ENCODE measurements at places on chromosomes 6 and 20.

GRCh38 chr6:35967076-35967774 is 46.3 kb upstream of the SRPK1 start:
- no peak for DNase-seq

GRCh38 chr6:44004625-44005506 is 122.4 kb downstream of the MRPL14 start:
- no peak for DNase-seq

- DNase-seq: no peak
Measured at GRCh38 chr6:11296449-11297375, 64.2 kb upstream of the NEDD9 start.

- no peak for DNase-seq
Measured at GRCh38 chr6:143264379-143264778, 186.1 kb downstream of the ADAT2 start.

DNA sequence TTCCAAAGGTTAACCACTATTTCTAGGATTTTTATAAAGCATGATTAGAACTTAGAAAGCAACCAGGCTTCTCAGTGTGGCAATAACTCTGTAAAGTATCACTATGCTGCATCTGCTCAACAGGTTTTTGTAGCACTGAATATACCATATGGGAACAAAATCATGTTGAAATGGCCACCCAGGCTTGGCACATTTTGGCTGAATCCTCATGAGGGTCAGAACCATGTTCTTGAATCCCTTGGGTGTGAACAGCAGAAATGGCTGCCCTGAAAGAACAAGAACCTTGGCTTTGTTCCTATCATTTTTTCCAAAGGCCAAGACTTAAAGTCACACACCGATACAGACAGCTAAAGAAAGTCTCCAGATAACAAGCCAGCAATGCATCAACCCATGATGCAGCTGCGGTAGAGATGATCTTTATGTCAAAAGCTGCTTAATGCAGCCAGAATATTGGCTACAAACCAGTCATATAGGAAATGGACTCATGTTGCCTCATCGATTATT is 283.0 kb upstream of the NOX3 start:
- DNase-seq: no peak

DNA sequence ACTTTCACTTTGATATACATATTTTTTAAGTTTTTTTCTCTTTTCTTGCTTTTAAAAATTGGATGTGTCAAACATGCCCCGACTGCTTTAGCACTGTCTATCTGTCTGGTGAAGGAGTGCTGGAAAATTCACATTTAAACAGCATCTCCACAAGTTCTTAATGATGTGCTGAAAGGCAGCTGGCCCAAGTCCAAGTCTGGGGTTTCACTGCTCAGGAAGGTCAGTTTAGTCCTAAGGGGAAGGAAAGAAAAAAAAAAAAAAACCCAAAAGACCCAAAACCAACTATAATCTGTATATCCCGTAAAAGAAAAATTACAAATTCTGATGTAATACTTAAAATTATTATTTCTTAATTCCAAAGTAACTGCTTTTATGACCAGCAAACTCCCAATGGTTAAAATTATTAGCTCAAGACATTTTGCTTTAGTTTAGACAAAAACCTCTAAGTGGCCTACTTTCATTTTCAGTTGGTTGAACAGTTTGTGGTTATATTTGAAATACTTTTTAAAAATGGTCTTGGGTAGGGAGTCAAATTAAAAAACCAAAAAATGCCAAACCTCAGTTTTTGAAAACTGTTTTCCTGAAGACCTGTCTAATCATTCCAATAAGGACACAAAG is 79.5 kb upstream of the PREP start:
- DNase-seq: no peak

DNA sequence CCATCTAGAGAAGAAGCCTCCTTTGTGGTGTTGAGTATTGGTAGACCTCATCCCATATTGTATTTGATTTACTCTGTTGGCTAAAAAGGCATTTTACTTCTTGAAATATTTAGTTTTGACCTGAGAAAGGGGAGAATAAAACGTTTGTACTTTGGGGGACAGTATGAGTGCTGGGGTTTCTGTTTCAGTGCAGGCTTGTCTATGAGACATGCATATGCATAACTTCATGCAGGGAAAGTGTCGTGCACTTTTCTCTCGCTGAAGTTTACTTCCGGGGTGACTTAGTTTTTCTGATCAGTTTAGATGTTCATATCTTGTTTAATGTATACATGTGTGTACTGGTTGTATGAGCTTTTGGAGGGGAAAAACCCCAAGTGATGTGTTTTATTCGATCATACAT is 59.5 kb downstream of the UTRN start:
- no peak for DNase-seq

GRCh38 chr20:53492212-53492611 is 101.4 kb downstream of the ZNF217 start:
- no peak for DNase-seq

- DNase-seq: no peak
Measured at GRCh38 chr20:4885877-4886276, 115.4 kb downstream of the SLC23A2 start.

DNA sequence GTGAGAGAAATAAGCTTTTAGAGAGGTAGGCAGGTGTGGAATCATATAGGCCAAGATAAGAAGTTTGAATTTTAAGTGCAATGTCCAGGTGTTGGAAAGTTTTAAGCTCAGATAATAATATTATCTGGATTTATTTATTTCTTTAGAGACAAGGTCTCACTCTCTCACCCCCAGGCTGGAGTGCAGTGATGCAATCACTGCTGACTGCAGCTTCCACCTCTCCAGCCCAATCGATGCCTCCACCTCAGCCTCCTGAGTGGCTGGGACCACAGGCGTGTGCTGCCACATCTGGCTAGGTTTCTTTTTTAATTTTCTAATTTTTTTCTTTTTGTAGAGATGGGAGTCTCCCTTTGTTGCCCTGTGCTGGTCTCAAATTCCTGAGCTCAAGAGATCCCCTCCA is 5.5 kb upstream of the MAS1L start:
- no peak for DNase-seq

DNA sequence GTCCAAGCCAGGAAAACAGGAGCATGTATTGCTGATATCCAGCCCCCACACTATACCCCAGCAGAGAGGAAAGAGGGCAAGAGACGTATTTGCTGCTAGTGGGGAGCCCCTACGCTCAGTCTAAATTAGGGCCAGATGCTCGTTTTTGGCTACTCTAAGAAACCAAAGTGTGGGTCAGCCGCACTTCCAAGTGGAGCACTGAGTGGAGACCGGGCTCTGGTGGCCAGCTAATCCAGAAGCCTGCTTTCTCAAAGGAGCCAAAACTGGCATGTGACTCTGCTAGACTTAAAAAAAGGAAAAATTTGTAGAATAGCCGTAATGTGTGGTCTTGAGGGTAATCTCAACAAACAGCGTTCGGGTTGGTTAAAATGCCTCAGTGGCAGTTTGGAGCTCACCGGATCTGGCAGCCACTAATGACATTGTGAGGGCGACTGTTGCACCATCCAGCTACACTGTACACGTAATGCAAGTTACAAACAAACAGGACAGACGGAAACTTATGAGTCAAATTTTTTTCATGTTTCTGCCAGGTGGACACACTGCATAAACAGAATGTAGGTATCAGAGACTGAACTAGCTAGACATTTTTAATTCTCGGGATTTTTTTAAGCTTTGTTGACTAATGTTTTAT is 230.9 kb downstream of the FOXC1 start:
- no peak for DNase-seq

DNA sequence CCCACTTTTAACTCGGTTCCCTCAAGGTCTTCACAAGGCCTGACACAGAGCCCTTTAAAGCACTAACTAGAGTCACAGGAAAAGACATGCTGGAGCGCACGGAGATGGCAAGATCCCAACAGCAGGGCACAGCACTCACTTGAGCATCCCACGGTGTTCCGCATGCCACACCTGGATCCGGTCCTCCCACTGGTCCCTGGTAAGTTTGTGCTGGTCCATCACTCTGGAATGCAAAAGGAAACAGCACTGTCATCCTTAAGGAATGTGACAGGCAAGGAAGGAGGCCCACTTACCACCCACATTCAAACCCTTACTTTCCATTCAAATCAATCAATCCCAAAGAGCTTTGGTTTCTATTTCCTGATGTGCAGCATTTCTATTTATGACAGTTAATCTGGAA is 34.7 kb downstream of the EZR start:
- DNase-seq: no peak

- no peak for DNase-seq
Measured at GRCh38 chr6:82057846-82058554, 189.5 kb downstream of the IBTK start.

GRCh38 chr6:106899697-106900096 is 74.8 kb downstream of the CD24 start:
- no peak for DNase-seq

- DNase-seq: no peak
Measured at GRCh38 chr6:36837686-36838085, 1.6 kb downstream of the CPNE5 start.

DNA sequence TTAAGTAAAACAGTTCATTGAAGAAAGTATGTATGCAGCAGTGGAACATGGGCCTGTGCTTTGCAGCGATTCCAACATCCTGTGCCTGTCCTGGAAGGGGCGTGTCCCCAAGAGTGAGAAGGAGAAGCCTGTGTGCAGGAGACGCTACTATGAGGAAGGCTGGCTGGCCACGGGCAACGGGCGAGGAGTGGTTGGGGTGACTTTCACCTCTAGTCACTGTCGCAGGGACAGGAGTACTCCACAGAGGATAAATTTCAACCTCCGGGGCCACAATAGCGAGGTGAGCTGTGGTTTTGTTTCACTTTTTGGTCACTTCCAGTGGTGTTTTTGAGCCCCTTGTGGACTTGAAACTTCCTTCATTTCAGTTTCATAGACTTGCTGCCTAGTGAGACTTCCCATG is 1.7 kb downstream of the TULP4 start:
- DNase-seq: no peak

- DNase-seq: no peak
Measured at GRCh38 chr20:24783631-24784492, 165.2 kb upstream of the CST7 start.

- DNase-seq: no peak
Measured at GRCh38 chr20:46420878-46421277, 14.5 kb upstream of the ELMO2 start.

GRCh38 chr6:2376429-2377355 is 131.3 kb upstream of the GMDS start:
- no peak for DNase-seq

GRCh38 chr6:148868901-148869300 is 122.1 kb downstream of the UST start:
- no peak for DNase-seq

GRCh38 chr20:1225783-1226654 is at the start of gene RAD21L1:
Gene RAD21L1 (plus strand): TSS chr20:1226044. CDS start chr20:1228454, 2,410 bp downstream.
- DNase-seq: peak; percentile 57

DNA sequence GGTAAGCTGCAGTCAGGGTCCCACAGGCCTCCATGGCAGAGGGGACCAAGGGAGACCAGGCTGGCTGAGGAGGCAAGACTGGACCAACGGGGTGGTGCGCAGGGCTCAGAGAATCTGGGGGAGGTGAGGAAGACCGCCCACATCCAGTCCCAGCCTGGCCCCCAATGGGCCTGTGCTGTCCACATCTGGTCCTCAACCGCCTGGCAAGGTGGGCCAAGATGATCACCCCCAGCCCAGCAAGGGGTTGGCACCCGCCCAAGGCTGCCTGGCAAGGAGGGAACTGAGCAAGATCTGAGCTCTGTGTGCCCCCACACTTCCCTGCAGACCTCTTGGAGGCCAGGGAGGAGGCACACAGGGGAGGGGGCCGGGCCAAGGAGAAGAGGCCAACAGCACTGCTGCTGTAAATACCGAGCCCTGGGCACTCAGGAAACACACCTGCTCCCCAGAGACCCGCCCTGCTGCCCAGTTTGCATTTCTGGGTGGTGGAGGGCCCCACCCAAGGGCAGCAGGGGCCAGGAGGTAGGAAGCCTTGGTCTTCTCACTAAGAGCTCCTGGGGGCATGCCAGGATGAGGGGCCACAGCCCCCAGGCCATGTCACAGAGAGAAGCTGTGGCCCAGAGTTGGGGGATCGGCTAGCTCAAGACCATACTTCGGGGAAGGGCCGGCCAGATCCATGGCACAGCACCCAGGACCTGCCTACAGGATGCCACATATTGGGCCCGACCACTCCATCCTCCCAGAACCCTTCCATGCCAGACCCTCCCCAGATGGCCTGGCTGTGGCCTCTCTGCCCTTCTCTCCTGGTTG is 109.6 kb downstream of the ASXL1 start:
- no peak for DNase-seq

DNA sequence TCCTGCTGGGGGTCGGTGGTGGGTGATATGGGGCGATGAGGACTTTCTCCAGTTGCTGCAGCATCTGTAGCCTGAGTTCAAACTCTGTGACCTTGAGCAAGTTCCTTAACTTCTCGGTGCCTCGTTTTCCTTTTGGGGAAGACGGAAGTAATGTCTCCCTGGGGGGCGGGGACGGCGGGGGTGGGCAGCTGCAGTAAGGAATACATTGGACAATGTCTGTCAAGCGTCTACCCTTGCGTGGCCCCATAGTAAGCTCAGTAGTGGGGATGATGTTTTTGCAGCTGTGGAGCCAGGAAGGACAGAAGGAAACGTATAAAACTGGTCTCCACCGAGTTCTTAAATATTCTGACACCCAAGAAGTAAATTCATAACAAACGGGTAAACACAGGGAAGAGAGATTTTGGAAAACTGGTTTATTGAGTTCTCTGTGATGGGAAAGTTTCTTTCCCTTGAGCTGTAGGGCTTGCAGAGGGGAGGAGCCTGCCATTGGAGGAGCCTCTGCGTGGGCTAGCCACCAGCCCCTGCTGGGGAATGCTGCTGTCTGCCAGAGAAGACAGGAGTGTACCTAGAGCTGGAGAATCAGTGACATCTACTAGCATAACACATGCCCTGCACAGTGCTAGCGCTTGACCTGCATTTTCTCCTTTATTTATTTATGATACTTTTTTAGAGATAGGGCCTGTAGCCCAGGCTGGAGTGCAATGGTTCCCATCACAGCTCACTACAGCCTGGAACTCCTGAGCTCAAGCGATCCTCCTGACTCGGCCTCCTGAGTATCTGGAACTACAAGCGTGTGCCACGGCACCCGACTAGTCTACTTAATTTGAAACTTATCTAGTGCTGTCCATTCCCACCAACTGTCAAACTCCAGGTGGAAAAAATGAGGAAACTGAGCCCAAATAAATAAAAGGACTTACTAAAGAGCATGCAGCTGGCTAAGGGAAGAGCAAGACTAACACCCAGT is 1.2 kb upstream of the ACSS1 start:
- DNase-seq: no peak

DNA sequence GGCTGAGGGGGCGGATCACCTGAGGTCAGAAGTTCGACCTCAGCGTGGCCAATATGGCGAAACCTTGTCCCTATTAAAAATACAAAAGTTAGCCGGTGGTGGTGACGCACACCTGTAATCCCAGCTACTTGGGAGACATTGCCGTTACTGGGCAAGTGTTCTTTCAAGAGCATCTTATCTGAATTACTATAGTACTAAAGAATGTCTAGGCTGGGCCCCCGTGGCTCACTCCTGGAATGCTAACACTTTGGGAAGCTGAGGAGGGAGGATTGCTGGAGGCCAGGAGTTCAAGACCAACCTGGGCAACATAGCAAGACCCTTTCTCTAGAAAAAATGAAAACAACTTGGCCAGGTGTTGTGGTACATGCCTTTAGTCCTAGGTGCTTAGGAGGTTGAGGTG is 859 bp upstream of the ZFP57 start:
- no peak for DNase-seq

DNA sequence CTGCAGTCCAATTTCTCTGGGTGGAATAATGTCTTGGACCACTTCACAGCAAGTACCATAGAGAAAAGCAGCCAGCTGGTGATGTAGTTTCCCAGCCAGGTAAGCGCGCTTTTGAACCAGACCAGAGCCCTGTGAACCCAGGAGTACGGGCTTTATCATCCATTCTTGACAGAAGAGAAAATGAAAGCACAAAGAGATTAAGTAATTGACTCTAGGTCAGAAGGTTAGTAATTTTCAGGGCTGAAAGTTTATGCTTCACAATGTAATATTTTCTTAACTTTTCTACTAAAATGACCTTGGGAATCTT is 7.1 kb upstream of the UST start:
- DNase-seq: no peak

- DNase-seq: no peak
Measured at GRCh38 chr6:56832225-56832624, 122.7 kb upstream of the BEND6 start.

Measured in stimulated activated CD8-positive, alpha-beta memory T cell treated with anti-CD3 and anti-CD28 coated beads, Interleukin-4, amount 100 ng/mL, for 1 hour (primary cell).